ENCODE measurements at places on chromosomes 7 and 10.

- no peak for DNase-seq
These were observed at the start of gene TAS2R41 for GRCh38 chr7:143477501-143478150. TSS of gene TAS2R41 (plus strand) at chr7:143477873. CDS start at chr7:143477873, 0 bp downstream.

- no peak for DNase-seq
These were observed 55.3 kb downstream of the GDI2 start for GRCh38 chr10:5757766-5758517.

GRCh38 chr10:69835233-69835632 is 33.5 kb downstream of the COL13A1 start:
- no peak for DNase-seq

DNA sequence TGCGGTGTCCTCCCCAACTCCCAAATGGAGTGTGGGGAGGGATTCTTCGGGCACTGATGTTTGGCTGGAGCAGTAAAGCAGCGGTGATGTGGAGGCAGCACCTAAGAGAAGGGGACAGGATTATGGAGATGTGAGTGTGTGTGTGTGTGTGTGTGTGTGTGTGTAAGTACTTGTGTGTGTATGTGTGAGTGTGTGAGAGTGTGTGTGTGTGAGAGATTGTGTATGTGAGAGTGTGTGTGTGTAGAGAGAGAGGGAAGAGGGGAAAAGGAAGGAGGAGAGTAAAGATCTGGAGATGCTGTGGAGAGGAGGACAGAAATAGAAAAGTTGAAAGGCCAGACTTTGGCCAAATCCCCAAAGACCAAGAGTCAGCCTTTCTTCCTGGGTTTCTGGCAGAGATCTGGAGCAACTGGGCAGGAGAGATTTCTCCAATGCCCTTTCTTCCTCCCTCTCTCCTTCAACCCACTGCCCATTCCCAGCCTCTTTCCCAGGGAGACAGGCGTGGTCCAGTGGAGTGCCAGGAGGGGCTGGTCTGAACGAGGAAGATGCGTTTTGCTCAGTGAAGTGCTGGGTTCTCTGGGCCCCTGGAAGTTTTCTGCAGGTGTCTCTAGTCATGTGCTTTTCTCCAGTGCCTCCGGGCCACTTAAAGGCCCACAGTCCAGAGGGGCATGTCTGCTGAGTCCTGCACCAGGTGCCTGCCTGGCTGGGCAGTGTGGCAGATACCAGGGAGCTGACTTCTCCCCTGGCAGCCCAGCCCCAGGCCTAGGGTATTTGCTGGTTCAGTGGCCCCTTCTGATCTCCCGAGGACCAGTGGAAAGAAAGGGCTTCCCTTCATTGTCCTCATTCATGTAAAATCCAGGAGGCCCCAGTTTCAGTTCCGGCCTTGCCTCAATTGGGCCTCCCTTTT is 60.5 kb downstream of the HK1 start:
- DNase-seq: no peak

GRCh38 chr10:102118867-102119266 is 1.3 kb downstream of the LDB1 start:
- no peak for DNase-seq

DNA sequence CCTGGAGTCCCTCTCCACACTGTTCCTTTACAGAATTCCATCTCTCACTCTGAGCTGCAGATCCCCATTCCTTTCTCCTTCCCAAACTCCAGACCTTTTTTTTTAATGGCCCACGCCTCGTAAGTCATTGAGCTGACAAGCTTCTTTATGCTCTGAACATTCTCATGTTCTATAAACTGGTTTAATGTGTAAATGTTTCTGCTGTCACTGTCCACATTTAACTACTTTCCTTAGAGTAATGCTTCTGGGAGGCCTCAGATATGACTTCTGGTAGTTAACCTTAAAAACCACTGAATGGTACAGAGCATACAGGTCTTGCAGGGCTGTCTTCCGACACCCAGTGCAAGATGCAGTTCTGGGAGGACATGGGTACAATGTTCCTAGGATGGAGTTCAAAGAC is 71.1 kb upstream of the CAMK2B start:
- no peak for DNase-seq

DNA sequence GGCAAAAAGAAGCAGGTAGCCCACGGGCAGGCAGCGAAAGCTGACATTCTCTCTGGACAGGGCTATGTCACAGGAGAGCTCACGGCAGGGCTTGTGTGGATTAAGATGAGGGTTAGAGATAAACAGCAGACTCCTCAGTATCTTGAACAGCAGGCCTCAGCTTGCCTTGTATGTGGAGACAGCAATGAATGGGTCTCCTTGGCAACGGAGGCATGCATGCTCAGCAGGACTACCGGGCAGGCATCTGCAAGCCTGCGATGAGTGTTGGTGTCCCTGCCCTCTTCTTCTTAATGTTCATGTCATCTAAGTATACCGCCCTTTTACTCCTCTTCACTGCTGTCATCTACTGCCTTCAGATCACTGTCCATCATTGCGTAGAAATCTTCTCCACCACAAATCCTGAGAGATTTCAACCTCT is 81.9 kb upstream of the C1GALT1 start:
- DNase-seq: no peak

GRCh38 chr7:88073626-88074025 is 139.6 kb downstream of the ADAM22 start:
- DNase-seq: no peak

DNA sequence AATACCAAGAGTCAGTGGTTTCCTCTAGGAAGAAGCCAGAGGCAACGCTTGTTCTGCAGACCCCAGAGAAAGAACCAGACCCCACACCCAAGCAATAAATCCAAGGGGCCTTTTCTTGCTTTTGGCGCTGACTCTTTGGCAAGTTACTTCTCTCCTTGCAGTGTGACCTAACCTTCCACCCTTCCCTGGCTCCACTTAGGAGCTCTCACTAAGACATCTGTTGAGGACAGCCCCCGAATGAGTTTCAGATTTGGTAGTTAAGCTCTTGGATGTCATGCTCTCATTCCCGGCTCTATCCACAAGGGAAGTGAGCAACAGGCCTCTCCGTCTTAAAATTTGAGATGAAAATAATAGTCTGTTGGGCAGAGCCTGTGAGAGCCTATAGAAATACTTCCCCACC is 50.6 kb upstream of the FAM204A start:
- no peak for DNase-seq

DNA sequence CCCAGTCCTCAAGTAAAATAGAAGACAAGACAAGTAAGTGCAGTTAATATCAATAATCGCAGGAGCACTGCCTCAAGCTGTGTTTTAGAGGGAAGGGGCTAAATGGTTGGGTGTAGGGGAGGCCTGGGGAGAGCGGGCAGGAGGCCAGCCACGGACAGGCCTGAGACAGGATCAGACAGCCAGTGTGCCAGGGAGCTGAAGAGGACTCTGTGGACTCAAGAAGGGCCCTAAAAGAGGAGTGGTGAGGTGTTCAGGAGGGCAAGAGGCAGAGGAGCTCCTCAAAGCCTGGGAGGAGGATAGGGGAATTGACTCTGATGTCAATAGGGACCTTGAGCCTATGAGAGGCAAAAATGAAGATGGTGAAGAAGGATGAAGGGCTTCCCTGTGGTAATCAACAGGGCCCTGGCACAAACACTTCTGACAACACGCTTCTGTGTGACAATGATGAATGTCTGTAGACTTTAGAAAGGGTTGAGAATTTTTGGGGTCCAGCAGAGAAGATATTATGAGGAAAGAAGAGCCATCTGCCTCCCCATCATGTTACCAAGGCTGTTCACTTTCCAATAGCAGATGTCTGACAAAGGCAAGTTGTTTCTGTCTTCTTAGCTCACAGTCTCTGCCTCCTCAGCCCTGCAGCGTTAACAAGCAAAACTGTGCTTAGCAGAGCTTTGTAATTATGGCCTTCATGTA is 2.4 kb upstream of the PTPRE start:
- DNase-seq: no peak

DNA sequence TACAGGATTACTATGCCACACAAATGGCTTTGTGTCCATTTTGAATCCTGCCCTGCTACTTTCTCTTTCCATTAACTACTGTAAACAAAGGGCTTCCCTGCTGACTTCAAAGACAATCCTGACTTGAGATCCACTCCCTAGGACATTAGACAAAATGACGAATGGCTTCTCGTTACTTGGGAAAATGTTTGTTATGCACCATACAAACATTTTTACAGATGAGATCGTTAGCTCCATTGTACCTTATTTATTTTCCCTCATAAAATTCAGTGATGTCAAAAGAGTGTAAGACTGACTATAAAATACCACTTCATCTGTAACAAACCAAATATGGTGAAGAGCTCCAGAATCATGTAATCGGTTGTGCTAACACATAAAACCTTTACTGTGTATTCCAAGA is 121.8 kb downstream of the CD36 start:
- no peak for DNase-seq

DNA sequence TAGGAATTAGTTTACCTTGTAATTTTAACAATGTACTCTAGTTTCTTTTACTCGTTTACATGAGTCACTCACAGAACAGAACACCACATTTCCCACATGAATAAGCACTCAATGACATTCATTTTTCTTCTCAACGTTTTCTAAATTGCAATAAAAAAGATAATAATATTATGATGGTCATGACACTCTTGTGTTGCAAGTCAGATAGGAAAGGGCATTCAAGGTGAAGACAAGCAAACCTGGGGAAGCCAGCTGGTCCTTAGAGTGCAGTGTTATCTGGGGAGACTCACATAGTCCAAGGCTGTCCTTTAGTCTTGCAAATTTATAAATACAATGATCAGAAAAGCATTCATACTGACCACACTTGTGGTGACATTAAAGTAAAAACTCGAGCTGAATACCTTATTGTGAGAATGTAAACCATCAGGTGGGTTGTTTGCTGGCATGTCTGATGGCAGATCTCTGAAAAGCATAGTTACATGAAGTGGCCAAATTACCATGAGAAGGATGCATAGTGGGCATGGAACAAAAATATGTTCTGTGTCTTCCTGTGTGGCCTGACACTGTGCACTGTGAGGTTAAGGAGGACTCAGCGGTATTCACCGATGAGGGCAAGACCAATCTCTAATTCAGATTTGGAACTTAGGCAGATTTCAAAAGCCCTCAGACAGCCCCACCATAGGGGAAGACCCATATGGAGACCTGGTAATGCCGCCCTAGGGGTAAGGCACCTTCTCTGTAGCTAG is 158.9 kb upstream of the ASAH2 start:
- no peak for DNase-seq

GRCh38 chr10:67775279-67775678 is 62.7 kb downstream of the DNAJC12 start:
- DNase-seq: no peak

DNA sequence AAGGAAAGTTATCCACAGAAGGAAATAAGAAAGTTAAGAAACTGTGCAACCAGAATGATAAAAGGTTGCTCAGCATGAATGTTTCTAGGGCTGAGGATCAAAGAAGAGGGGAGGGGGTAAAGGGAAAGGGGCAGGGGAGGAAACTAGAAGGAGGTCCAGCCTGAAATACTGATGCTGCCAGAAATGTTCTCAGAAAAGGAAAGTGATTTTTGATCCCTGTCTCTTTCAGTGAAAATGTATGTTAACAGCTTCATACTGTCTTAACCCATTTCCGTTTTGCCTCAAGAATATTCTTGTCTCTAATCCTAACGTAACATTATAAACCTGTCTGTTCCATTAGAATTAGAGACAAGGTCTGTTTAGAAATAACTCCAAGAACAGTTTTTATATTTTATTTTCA is 49.6 kb downstream of the NEBL start:
- DNase-seq: no peak

GRCh38 chr7:144414815-144415214 is 11.3 kb upstream of the NOBOX start:
- no peak for DNase-seq

GRCh38 chr7:71165708-71166107 is 33.8 kb downstream of the GALNT17 start:
- DNase-seq: no peak

Measured in renal cortical epithelial cell (primary cell).